ENCODE measurements at places on chromosomes 11 and 22.

DNA sequence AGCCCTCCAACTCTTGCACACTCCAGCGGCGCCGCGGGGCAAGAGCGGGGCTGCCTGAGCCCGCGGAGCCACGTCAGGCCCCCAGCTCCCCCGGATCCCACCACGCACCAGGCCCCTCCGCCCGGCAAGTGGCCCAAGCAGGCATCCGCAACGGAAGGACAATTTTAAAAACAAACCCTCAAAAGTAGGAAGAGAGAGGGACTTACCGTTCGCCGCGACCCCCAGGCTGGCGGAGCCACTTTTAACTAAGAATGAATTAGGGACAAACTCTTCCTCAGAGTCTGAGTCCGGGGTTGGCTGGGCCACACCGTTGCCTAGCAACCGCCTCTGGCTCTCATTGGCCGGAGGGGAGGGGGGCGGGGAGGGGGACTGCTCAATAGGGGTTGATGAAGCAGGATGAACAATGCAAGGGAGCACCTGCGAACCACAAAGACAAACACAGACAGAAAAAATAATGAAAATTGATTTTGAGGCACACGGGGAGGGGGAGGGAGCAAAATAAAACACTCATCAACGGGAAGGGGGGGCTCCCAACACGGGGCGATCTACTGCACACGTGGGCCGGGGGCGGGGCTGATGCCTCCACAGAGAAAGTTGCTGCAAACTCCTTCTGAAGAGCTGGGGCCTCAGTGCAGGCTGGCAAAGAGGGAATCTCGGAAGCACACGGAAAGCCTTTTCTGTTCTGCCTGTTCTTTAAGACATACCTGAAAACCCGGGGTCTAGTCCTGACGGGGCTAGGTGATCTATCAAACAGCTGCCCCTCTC is 387.5 kb upstream of the NARS2 start:
- DNase-seq = no peak

DNA sequence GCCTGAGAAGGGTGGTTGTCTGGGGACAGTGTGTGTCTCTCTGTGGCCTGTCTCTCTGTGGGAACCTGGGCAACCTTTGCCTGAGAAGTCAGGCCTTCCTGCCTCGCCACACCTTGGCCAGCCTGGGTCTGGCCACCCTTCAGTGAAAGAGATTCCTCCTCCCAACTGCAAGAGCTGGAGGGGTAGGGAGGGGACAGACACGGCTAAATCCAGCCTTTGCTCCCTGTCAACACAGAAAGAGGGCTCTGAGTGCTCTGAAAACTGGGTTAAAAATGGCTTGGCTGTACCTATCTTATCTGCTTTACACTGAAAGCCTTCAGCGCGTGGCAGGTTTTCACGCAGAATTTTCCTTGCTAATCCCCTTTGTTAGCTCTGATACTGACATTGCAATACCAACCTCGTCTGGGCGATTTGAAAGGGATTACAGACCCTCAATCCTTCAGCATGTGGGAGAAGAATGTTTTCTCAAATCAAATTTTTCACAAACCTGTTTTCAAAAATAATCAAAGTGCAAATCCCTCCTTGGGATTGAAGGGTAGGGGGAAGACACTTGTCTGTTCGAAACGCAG is 163.7 kb downstream of the DSCAML1 start:
- no peak for DNase-seq

- no peak for DNase-seq
These were observed 4.9 kb downstream of the APOL3 start for GRCh38 chr22:36155702-36156101.

GRCh38 chr22:46079861-46080821 is 70.2 kb upstream of the PPARA start:
- no peak for DNase-seq

DNA sequence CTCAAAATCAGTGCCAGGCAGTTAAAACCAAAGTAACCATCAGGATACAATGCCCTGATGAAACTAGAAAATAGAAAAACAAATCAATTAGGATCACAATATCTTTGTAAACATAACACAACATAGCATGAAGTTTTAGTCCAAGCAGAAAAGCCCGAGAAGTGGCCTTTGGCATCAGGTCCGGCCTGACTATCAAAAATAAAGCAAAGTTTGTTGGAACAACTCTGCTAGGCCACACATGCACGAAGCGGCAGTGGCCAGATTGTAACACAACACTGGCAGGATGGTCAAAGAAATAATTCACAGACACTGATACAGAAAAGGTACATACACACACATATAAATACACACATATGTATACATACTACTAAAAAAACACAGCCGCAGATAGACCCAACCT is 26.9 kb downstream of the CDON start:
- DNase-seq = no peak

GRCh38 chr11:76695133-76695532 is 24.6 kb upstream of the LRRC32 start:
- DNase-seq = no peak

GRCh38 chr22:22182218-22182989 is 62.2 kb upstream of the VPREB1 start:
- no peak for DNase-seq

GRCh38 chr22:19916941-19917340 is 24.6 kb upstream of the COMT start:
- no peak for DNase-seq

DNA sequence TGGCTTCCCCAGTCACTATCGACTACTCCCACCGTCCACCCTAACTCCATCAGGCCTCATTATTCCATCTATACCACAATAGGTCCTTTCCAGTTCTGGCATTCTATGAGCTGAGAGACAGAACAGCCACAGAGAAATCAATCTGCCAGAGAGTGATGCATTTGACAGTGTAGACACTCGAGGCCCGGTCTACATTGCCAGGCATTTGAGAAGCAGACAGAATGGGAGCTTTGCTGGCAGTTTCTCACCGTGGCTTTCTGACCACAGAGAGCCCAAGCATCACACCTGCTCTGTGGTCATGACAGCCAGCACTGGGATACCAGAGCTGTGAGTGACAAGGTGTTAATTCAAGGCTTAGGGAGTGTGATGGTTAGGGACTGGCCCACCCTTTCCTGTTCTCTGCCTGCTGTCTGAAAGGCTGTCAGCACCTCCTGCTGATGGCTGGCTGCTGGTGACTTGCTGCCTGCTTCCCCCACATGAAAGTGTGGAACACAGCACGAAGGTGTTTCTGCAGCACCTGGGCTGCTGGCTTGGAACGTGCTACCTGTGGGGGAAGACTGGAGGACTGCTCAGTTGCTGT is 137.8 kb downstream of the KIRREL3 start:
- DNase-seq = no peak

DNA sequence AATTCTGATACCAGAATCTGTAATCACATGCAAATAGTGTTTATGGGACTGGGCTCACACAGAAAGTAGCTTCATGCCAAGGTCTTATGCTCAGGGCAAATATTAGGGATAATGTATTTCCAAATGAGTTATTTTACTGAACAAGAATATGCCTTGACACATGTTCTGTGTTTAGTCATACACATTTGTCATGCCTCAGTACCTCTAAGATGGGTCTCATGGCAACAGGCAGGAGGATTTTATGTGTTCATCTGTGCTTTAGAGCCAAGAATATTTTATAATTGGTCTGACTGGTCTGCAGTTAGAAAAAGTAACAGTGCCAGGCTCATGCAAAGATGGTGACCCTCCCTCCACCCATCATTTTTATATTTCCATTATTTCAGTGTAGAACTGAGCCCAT is 49.1 kb downstream of the JAM3 start:
- no peak for DNase-seq

- no peak for DNase-seq
These were observed 19.5 kb downstream of the YPEL4 start for GRCh38 chr11:57630171-57630570.

DNA sequence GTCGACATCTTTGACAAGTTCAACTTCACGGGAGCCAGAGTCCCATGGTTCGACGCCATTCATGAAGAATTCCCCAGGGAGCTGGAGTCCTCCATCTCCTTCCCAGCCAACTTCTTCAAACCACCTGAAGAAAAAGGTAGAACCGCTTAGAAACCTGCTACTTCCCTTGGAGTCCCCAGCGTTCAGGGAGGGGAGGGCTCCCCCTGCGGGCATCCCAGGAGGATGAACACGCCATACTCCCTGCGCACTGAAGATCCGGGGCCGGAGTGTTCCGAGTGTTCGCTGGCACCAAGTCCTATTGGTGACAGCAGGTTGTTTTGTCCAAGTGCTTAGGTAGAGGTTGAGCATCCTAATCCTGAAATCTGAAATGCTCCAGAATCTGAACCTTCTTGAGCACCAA is 51.7 kb upstream of the PRODH start:
- DNase-seq = no peak

DNA sequence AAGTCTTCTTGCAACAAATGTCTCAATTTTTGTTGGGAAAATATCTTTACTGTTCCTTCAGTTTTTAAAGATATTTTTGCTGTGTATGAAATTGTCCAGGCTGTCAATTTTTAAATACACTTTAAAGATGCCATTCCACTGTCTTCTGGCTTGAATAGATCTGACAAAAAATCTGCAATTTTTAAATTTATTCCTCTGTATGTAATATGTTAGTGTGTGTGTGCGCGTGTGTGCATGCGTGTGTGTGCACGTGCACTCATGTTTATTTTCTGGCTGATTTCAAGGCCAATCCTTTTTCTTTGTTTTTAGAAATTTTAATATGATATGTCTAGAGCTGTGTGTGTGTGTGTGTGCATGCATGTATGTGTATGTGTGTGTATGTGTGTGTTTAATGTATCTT is 263.2 kb upstream of the SESN3 start:
- no peak for DNase-seq

DNA sequence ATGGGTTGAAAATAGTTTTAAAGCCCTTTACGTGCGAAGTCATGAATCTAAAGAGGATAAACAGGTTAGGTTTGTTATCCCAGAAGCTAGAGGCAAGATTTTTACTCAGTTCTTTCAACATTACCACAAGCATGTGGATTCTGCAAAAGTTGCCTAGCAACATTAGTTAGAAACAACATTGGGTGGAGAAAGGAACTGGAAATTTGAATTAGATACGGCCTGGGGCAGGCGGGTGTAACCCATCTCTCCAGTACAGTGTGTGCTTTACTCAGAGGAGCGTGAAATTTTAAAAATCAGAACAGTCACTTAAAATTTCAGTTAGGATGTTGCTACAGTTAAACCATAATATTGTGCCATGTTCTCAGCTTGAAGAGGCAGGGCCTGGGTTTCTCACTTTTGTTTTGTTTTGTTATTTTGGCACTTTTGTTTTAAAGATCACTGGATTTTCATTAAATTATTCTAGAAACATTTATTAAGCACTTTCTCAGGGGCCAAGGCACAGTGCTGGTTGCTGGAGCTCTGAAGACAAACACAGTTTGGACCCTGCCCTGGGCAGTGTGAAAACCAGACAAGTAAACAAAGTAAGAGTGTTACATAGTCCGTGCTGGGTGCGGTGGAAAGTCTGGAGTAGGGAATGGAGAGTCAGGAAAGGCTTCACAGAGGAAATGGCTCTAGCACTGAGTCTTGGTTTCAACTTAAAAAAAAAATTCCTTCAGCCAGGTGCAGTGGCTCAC is 4.4 kb upstream of the WEE1 start:
- peak; percentile 87 for DNase-seq

- DNase-seq = no peak
These were observed 17.5 kb upstream of the EHF start for GRCh38 chr11:34603129-34604001.

- no peak for DNase-seq
These were observed 11.9 kb downstream of the FAM83F start for GRCh38 chr22:40006641-40007040.

GRCh38 chr22:50544078-50544745 is 1.5 kb upstream of the KLHDC7B start:
- DNase-seq = no peak

DNA sequence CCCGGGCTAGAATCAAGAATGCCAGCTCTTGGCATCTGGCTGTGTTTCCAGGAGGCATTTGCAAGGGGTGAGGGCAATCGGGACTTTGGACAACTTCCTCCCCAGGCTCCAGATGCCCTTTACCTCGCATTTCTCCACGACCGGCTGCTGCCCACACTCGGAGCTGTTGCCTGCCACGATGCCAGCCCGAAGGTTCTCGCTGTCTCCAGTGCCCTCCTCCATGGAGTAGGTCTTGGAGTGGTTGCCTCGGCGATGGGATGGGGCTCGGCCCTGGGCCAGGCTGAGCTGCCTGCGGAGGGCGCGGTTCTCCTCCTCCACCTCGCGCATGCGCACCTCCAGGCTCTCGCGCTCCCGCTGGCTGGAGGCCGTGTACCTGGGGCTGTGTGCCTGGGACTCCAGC is 270.0 kb downstream of the LARGE1 start:
- no peak for DNase-seq

GRCh38 chr11:9739123-9739900 is 75.4 kb downstream of the SWAP70 start:
- DNase-seq = no peak

GRCh38 chr22:21972293-21972779 is 10.3 kb downstream of the TOP3B start:
- no peak for DNase-seq

DNA sequence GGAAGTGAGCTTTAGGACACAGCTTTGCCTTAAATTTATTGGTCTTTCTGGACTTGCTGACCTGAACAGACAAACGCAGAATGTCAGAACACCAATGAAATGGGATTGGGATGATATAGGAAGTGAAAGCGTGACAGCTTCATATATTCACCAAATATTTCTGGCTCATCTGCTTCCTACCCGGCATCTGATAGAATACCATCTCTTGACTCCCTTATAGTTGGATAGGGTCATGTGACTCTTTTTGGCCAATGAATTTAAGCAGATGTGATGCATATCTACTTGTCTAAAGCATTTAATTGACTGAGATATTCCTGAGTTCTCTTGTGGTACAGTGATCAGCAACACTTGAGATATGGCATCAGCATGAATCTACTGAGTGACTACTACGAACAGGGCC is 2.5 kb upstream of the CAPRIN1 start:
- no peak for DNase-seq

DNA sequence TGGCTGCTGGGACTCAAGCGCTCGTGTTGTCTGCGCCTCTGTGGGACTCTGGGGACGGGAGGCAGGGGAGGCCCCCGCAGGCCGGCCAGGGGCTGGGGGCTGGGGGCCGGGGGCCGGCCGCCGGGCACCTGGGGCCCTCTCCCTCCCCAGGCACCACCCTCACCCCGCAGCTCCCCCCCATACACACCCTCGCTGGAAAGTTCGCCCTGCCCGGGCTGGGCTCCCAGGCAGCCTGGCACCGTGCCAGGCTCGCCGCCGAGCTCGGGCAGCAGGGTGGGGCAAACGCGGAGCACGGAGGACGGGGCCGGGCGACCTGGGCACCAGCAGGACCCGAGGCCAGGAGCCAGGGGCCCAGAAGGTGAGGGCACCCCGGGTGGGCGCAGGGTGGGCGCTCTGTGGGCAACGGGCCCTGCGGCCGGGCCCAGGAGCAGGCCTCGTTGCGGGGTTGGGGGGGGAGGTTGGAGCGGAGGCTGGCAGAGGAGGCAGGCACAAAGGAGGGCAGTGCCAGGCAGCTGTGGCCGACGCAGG is 76.7 kb upstream of the WNT7B start:
- no peak for DNase-seq
